ENCODE measurements at places on chromosomes 2 and 18.

GRCh38 chr2:121052521-121052920 lies 232.5 kb downstream of the TFCP2L1 start:
- no peak for DNase-seq

GRCh38 chr2:119196301-119197125 lies 27.1 kb upstream of the STEAP3 start:
- no peak for DNase-seq

- DNase-seq, result no peak
Observed at GRCh38 chr2:14654835-14655282, 22.3 kb downstream of the LRATD1 start.

- DNase-seq, result peak; percentile 81
Observed at GRCh38 chr2:48343571-48344440, 186.1 kb upstream of the STON1 start.

GRCh38 chr2:39447266-39448168 lies 10.4 kb upstream of the MAP4K3 start:
- no peak for DNase-seq

GRCh38 chr2:115384399-115384798 lies 942.0 kb downstream of the DPP10 start:
- DNase-seq, result no peak

DNA sequence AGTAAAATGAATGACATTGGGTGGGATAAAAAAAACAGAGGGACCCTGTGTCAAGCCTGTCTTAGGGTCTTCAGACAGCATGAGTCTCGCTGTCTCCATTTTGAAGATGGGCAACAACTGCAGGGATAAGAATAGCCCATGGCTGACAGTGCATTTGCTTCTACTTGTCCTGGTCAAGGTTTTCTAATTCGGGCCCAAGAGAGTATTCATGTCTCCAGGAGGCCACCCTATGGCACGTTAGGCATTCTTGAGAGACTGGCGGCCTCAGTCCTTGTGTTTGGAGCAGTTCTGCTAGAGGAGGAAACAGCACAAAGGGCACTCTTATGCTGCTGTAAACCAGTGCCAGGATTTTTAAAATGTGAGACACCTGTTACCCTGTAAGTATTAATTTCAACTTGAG lies 9.5 kb upstream of the MYL1 start:
- DNase-seq, result no peak

DNA sequence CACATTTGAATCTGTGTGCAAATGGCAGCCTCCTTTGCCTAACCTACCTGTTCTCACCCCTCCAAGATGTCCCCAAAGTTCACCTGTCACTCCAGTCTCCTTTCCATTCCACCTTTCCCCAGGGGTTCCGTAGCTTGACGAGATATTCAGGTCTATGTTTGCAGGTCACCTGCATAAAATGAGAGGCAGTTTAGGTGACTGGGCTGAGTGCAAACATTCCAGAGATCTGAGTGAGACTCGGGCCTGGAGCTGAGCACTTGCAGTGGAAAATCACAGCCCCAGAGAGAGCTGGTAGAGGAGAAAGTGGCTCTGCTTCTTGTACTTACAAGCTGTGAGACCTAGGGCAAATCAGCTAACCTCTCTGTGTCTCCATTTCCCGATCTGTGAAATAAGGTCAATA lies 20.1 kb downstream of the CAPN14 start:
- no peak for DNase-seq

DNA sequence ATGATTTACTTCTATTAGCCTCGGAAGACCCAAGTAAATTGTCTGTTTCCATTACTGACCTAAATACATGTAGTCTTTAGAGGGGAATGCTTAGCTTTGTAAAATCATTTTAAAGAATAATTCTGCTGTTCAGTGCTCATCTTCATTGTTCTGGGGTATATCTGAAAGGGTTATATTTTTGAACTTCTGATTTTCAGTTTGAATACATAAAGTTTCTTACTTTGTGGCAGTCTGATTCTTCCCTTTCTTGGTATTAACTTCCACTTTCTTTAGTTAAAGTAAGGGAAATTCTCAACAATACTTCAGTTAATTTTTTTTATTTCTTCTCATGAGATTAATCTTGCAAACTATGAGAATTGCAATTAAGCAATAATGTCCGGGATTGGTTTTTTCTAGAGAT lies 148.4 kb downstream of the DOCK10 start:
- no peak for DNase-seq

- DNase-seq, result peak; percentile 91
Observed at GRCh38 chr2:38599706-38600105, 3.0 kb downstream of the HNRNPLL start.

GRCh38 chr2:229133155-229133772 lies 137.8 kb downstream of the PID1 start:
- DNase-seq, result peak; percentile 47

- DNase-seq, result no peak
Observed at GRCh38 chr18:24818441-24818840, 358.0 kb downstream of the HRH4 start.

- DNase-seq, result no peak
Observed at GRCh38 chr18:31652357-31652756, 32.0 kb downstream of the B4GALT6 start.

DNA sequence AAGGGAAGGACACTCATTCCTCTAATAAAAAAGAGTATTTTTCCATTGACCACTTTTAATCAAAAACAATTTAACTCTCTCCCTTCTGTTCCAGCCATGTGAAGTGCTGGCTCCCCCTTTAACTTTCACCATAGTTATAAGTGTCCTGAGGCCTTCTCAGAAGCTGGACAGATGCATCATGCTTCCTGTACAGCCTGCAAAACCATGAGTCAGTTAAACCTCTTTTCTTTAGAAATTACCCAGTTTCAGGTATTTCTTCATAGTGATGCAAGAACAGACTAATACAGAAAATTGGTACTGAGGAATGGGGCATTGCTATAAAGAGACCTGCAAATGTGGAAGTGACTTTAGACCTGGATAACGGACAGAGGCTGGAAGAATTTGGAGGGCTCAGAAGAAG lies 643.6 kb upstream of the DDX18 start:
- DNase-seq, result no peak
